Cardiac fibroblast (primary cell): ENCODE measurements at places on chromosomes 7 and 10.
A peak's percentile ranks its signal among the peaks of the same experiment; 100 is the strongest.

DNA sequence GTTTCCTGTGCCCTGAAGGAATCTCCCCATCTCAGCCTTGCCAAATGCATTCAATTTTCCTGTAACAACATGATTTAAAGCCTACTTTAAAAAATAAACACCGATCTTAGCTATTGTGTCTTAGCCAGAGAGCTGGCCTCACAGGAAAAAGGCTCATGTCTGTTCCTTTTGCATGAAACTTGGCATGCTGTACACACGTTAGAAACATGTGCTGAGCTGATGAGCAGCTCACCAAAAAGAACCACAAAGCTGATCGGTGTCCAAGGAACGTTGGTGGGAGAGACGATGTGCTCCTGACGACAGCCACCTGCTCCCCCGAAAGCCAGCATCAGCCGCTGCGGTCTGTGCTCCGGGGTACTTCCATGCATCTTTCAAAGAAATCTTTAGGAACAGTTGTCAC lies 135.9 kb downstream of the ADARB2 start:
- DNase-seq = no peak

DNA sequence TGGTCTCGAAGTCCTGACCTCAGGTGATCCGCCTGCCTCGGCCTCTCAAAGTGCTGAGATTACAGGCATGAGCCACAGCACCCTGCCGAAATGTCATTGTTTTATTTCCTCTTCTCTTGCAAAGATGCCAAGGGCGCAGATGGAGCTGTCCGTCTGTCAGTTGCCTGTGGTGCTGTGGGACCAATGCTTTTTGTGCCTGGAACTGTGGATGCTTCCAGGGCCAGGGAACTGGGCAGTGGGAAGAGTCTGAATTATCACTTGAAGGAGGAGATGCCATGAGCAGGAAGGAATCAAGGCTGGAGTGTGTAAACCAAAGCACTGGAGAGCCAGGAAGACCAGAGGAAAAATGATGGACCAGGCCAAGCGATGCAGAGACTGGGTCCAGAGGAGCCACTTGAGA lies 459.9 kb downstream of the GALNT17 start:
- DNase-seq = no peak

GRCh38 chr7:77315182-77315591 lies 101.0 kb downstream of the GSAP start:
- DNase-seq = peak; percentile 39

DNA sequence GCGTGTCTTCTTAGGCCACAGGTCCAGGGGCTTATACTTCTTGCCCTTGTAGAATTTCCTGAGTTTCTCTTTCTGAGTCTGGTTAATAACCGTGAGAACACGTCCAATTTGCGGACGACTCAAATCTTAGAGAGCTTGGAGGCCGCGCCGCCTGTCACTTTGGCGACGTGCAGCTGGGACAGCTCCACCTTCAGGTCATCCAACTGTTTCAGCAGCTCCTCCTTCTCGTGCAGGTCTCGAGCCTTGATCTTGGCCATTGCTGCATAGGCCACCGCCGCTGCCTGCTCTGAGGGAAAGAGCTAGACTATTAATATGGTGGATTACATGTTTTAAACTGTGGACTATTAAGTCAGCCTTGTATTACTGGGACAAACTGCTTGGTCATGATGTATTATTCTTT lies 26.9 kb downstream of the EVX1 start:
- DNase-seq = no peak
